ENCODE measurements at places on chromosomes 3 and 15. TPM values are rescaled to one million over a fixed set of nuclear protein-coding genes. Genes with fewer than 3 reads are reported as not detected.

The TMC3 gene
- not detected for total RNA-seq

DNA sequence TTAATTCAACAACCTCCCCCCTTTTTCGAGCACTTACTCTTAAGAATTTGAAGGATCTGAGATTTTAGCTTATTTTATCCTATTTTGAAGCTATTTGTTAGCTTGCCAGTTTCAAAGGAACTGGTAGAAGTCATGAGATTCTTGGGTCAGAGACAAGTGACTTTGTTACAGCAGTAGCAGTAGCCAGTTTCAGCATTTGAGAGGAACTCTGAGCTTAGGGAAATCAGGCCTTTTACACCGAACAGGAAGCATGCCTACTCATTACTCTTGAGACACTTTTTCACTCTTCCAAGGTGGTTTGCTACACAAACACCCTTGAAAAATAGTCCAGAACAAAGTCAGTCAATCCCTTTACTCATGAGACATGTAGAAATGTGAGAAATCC lies 24.5 kb upstream of the TM4SF1 start:
- no peak for DNase-seq

The CCK gene
- not detected for total RNA-seq

The EPHA3 gene
- total RNA-seq, result 0.07 TPM

The TBL1XR1 gene
- total RNA-seq, result 164 TPM

DNA sequence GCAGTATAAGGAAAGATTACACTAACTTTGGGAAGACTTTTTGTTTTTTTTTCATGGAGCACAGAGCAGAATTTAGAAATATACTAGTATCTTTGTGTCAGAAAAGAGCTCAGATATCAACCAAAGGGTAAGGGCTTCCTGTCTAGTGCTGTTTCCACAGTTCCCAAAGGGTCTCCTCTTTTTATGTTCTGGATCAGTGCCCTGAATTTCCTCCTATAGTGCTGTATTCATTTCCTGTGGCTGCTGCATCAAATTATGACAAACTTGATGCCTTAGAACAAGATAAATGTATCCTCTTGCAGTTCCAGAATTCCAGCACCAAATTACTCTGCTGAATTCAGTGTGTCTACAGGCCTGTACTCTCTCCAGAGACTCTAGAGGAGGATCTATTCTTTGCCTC lies 219.8 kb upstream of the THRB start:
- no peak for DNase-seq

The NPAP1 gene
- not detected for total RNA-seq

The ZNF501 gene
- total RNA-seq, result 2.0 TPM

The SLC24A5 gene
- not detected for total RNA-seq

- DNase-seq, result peak; percentile 63
Observed at GRCh38 chr3:190514413-190515153, 698 bp downstream of the IL1RAP start.

The MYO5A gene
- total RNA-seq, result 22.5 TPM

DNA sequence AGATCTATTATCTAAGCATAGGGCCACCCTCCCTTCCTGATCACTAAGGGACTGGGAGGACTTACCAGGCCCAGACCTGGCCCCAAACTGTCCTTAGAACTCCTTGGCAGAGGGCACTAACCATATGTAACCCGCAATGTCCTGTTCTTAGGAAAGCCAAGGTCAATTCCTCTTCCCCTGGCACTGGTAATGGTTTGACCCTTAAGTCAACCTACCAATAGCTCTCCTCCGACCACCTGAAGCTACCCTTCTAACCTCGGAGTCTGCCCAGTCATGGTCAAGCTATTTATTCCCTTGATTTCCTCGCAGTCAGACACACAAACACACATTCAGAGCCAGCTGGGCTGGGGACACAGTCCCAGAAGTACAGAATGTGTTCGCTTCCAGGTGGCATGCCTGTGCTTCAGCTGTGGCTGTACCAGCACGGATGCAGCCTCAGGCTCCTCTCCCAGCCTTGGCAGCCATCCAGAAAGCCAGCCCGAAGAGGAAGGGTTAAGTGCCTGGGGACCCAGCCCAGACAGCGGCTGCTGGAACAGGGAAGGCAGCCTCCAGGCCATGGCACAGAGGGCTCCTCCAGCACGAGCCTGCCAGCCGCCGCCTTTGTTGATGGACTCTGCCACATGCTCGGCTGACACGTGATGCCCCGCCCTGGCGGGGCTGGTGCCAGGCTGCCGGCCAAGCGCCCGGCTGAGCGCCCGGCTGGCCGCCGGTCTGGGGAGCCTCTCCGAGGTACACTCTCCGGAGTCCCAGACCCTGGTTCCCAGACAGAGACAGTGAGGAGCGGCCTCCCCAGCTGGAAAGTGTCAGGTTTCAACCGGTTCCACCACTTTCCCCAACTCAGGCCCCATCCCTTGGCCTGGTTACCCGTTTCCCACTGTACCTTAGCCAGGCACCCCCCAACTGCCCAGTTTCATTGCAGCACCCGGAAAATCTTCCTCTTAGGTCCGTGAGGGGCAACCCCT lies 5.5 kb downstream of the BMF start:
- no peak for DNase-seq

DNA sequence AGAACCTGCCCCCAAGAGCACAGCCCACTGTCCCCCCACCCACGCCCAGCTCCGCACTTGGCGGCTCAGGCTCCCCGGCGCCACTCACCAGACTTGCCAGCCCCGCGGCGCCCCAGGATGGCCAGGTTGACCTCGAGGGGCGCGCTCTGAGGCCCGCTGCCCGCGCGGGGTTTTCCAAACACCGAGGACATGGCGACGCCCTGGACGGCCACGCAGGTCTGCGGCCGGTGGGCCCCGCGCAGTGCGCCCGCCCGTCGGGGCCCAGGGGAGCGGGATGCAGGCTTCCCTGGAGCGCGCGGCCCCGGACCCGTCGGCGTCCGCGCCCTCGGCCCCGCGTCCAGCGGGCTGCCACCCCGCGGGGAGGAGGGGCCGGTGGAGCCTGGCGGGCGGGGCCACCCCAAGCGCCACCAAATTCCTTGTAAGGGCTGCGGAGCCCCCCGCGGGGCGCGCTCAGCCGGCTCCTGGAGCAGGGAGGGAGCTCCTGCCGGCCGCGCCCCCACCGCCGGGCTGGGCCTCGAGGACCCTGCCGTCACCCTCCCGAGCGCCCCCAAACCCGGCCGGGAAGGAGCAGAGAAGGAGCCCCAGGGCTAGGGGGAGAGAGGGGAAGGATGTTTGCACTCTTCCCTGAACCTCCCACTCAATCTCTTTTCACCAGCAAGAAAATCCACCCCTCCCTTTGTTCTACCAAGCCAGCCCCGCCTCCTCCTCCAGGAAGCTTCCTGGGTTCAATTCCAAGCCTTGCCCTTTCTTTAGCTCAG lies at the start of gene RASL12:
RASL12 (minus strand) TSS at position 347 of the 758 bp plus-strand sequence; CDS start at position 191, 156 bp downstream.
- DNase-seq, result no peak

GRCh38 chr3:139687431-139687830 lies 9.7 kb upstream of the NMNAT3 start:
- DNase-seq, result no peak
